ENCODE measurements at places on chromosomes 11 and 22. TPM values are rescaled to one million over a fixed set of nuclear protein-coding genes. Genes with fewer than 3 reads are reported as not detected.

- no peak for DNase-seq
Measured at GRCh38 chr11:44377914-44378321, 68.0 kb upstream of the ALX4 start.

DNA sequence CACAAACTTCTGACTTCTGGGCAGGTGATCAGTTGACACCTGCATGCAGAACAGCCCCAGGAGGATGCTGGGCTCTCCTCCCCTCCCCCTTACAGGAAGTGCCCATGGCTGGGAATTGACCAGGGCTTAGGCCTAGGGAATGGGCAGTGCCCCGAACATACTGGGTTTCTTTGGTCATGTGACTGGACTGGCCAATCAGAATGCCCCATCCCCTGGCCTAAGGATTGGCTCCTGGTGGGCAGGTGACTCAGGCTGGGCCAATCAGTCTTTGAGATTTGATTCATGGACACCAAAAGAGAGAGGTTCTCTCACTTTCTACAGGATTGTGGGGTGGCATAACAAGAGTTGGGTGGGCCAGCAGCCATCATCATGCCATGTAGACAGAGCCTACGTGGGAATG lies 37.1 kb downstream of the MCM5 start:
- peak; percentile 83 for DNase-seq

- no peak for DNase-seq
Measured at GRCh38 chr11:120109531-120109930, 28.4 kb downstream of the TRIM29 start.

GRCh38 chr11:71272161-71272560 lies 19.8 kb upstream of the SHANK2 start:
- no peak for DNase-seq

DNA sequence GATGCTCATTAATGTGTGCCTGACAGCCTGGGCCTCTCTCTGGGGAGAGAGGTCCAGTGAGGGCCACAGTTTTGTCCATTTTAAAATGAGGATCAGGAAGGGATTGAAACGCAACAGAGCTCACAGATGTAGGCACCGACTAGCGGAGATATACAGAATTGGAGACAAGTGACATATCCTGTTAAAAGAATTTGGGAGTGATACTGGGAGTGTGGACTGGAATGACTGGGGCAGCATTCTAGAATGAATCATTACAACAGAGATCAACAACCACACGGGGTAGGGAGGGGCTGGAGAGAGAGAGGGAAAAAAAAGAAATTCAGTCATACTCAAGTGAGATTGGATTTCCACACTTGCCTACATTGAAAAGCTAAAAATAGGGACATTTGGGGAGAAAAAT lies 2.5 kb upstream of the NCAM1 start:
- DNase-seq, result no peak

DNA sequence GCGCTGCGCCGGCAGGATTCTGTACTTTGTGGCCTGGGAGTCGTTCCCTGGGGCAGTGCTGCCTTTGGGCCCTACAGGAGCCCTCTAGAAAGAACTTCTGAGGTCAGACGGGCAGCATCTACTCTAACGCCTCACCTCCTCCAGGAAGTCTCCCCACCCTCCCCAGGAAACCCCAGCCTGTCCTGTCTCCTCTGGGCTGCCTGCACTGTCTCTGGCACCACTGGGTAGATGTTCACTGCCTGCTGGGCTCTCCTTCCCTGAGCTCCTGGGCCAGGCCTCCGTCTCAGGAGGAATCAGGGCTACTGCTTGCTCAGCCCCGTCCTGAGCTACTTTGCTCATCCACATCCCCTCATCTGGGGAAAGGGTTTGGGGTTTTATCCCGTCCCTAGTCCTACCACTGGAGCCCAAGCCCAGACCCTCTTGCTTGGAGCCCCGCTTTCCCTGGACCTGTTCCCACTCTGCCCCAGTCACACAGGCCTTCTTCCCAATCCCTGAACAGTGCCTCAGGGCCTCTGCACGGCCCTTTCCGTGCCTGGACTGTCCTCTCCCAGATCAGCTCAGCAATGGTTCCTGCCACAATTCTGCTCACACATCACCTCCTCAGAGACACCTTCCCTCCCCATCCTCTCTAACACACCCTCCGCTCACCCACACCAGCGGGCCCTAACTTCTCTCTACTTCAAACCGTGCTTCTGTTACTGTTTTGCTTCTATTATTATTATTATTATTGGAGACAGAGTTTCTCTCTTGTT lies 11.3 kb upstream of the TREH start:
- DNase-seq, result no peak

Gene KRTAP5-8
- polyA plus RNA-seq, result not detected

Measured in GM23338 (cell line).